Stimulated activated CD8-positive, alpha-beta memory T cell treated with anti-CD3 and anti-CD28 coated beads, Interleukin-15, amount 100 ng/mL, for 48 hours (primary cell): ENCODE measurements at places on chromosomes 6 and 20.
A peak's percentile ranks its signal among the peaks of the same experiment; 100 is the strongest.

DNA sequence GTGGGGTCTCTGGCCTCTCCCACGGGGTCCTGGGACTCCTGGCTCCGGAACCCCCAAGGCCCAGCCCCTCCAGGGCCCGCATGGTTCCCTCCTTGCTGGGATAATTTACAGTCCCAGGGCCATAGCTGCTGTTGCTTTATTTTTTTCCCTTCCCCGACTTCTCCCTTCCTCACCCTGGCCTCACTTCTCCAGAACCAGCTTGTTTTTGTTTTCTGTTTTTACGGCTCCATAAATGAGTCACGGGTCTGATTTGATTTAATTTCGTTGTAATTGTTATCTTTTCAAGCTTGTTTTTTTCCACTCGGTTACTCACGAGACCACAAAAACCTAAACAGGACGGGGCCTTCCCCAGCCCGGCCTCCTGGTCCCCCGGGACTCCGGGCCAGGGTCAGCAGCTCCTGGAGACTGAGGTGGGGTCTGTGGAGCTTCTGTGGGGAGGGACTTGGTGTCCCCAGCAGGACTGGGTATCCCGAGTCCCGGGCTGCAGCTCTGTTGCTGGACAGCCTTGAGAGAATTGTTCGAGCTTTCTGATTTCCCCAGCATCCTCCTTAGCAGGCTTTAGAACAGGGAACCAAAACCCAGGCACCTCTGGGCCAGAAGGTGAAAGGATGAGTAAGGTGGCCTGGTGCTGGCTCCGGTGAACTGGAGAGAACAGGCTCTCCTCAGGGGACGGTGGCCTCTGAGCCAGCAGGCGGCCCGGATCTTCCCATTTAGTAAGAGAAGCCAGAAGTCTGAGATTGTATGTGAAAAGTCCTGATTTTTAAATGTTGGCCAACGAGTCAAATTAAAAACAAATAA, 94.9 kb downstream of the CEBPB start:
- peak; percentile 13 for DNase-seq

DNA sequence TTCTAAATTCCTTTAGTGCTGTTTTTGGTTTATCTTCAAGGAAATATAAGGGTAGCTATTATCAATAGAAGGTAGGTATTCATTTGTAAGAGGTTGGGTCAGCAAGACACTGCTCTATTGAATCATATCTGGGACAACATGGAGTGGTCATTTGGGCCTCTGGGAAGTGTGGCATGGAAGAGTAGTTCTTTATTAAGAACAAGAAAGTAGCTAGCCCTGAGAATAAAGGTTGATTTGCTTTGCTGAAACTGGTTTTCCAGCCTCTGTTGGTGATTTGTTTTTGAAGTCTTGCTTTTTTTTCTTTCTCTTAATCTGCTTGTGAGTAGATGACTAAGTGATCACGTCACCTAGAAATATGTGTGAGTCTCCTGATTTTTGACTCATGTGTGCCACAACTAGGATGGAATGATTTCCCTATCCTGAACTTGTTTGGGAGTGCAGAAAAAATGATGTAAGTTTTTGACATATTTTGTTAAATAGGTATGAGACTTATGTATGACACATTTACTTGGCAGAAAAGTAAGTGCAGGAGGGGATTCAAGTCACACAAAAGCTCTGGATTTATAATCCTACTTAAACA, 381.8 kb downstream of the CENPW start:
- DNase-seq: no peak

- no peak for DNase-seq
Measured at GRCh38 chr6:89073840-89074239, 6.7 kb upstream of the PNRC1 start.

- no peak for DNase-seq
Measured at GRCh38 chr6:23016696-23017095, 447.3 kb downstream of the HDGFL1 start.

DNA sequence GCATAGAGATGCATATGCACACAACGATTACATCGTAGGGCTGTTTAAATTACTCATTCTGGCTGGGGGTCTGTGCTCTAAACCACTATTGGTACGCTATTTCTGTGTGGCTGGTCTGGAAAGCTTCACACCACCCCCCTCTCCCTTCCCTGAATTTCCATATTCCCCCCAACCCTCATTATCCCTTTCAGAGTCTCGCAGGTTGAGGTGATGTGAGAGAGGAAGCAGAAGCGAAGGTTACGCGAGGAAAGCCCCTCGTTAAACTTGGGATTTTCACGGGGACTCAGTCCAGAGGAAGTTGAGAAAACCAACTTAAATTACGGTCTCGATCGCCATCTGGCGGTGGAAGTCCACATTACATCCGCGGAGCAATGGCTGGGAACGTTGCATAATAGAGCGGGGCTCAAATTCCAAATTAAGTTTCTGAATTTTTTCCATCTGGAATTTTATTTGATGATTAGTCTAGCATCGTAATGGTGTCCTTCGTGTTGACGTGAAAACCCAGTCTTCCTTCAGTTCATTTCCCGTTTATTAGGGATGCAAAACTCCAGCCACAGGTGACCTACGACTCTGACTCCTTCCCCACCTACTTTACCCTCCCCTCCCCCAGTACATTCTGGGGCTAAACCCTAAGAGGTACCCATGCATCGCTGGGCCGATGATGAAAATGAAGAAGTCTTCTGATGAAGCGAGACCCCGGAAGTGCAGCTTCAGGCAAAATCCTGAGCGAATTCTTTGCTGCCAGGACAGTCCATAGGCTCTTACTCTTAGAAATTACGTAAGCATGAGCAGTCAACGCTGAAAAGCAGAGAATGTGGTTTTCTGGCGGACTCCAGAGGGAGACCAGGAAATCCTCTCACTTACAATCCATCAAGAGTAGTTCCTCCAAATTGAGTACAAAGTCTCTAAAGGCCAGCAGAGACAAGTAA, 19.7 kb downstream of the HLA-DOB start:
- peak; percentile 51 for DNase-seq

DNA sequence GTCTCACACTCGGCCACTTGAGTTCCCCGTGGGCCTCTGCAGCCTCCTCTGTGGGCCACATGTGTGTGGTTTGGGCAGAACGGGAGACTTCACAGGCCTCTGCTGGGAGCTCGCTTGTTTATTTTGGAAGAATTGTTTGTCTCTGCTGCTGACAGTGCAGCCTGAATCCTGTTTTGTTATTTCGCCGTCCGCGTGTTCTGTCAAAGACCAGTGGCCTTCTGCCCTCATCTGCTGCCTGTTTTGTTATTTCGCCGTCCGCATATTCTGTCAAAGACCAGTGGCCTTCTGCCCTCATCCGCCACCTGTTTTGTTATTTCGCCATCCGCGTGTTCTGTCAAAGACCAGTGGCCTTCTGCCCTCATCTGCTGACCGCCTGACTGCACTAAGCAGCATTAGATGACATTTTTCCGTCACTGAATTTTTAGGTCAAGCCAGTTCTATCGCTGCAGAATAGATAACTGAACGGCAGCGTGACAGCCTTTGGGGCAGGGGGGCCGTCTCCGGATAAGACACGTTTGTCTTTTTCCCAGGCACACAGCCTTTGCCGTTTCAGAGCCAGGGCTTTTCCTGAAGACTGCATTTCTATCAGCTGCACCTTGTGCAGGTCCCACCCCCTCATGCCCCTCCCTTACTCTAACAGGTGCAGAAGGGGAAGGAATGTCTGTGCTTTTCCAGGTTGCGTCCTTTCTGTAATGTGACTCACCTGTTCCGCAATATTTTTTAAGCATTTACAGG, 158.5 kb upstream of the AFDN start:
- no peak for DNase-seq

GRCh38 chr6:96022225-96022624, 6.5 kb downstream of the FUT9 start:
- no peak for DNase-seq
